ENCODE measurements at places on chromosomes 2 and 18.

DNA sequence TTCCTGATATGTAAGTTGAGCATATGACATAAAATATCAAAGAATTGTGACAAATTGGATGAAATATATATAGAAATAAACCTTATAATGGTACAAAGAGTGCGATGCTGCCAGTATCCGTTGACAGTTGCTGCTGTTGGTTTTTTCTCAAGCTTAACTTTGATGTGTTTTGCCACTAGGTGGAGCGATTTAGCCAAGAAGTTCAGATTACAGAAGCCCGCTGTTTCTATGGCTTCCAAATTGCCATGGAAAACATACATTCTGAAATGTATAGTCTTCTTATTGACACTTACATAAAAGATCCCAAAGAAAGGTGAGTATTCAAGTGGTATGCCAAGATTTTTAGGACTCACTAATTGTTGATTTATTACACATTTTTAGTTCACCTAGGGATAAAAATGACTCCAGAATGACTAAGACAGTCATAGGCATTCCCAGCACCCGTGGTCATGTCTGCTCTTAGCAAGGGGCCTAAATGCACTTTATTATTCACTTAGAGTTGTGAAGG is 2.1 kb downstream of the RRM2 start:
- DNase-seq = peak; percentile 57

DNA sequence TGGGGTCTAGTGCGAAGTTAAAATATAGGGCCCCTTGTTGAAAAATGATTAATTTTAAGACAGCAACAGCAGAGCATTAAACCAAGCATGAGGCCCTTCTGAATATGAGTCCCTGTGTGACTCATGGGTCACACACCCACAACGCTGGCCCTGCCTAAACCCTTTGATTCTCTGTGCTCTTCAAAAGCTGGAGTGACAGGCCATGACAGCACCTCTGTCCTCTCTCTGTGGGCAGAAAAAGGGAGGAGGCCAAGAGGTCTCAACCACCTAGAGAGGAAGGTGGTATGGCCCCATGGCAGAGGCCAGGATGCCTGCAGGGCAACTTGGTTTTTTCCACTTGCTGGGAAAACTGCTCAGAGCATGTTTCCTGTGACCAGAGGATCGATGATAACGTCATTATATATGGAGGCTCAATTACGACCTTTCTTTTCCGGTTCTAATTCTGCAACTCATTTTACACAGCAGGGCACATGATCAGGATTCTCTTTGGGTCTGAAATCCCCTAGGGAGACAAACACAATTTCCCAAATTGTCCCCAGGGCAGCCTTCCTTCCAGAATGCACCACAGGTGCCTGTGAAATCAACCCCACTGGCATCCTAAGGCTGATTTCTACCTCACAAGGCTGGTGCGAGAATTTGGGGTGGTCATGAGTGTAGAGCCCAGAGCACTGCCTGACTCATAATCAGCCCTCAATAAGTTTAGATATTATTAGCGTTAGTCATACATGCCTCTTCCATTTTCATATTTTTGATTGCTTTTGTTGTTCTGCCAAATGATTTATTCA is 102.0 kb upstream of the PPP1CB start:
- no peak for DNase-seq

- no peak for DNase-seq
These were observed 107.7 kb downstream of the BCL11A start for GRCh38 chr2:60445684-60446179.

DNA sequence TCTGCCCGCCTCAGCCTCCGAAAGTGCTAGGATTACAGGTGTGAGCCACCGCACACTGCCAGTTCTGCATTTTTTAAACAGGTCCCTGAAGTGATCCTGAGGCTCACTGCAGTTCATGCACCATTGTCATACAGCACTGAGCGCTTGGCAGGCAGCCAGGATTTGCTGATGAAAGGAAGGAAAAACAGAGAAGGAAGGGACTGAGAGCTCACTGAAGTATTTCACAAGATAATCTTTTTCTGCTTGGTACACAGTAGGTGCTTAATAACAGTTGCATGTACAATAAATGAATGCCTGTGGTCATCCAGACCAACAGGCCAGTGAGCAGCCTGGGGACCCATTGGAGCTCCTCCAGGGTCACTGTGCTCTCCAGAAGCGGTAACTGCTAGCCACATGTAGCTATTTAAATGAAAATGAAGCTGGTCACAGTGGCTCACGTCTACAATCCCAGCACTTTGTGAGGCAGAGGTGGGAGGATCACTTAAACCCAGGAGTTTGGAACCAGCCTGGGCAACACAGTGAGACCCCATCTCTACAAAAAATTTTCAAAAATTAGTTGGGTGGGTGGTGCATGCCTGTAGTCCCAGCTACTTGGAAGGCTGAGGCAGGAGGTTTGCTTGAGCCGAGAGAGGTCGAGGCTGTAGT is 33.1 kb upstream of the SMAD7 start:
- DNase-seq = no peak

GRCh38 chr2:42241517-42241916 is 72.4 kb downstream of the EML4 start:
- no peak for DNase-seq

DNA sequence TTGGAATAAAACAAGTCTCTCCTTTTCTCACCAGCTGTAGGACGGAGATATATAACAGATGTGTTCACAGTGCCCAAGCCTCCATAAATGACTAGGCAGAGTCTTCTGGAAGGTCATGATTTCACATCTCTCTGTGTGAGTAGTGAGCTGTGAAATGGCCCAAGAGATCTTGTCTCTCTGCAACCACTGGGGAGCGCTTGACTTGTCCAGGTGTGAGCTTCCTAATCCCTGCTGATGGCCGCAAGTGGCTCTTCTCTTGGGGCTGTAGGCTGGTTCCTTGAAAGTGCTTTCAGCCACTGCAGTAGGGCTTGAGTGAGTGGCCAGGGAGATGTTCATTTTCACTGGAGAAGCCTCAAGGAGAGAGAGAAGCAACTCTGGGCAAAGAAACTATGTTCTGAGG is 38.1 kb upstream of the OTOS start:
- no peak for DNase-seq

- DNase-seq = peak; percentile 88
These were observed 3.3 kb upstream of the SPRED2 start for GRCh38 chr2:65435625-65436168.

GRCh38 chr2:233201258-233202013 is 50.0 kb upstream of the ATG16L1 start:
- DNase-seq = no peak

- DNase-seq = peak; percentile 23
These were observed 94.6 kb downstream of the PMAIP1 start for GRCh38 chr18:59994357-59994756.

GRCh38 chr2:43448822-43449110 is 147.1 kb downstream of the THADA start:
- no peak for DNase-seq

Data from germinal center (tissue), 1 donor.